ENCODE measurements at places on chromosomes 2 and 18. TPM values are rescaled to one million over a fixed set of nuclear protein-coding genes. Genes with fewer than 3 reads are reported as not detected.

The SYT4 gene
- not detected for total RNA-seq

The AGXT gene
- not detected for total RNA-seq

The HOXD11 gene
- total RNA-seq, result not detected

The INPP5D gene
- total RNA-seq, result 70.7 TPM

The DLX1 gene
- not detected for total RNA-seq

The WNT6 gene
- not detected for total RNA-seq

The RNMT gene
- 65.3 TPM for total RNA-seq

The NDC80 gene
- 117 TPM for total RNA-seq

The NGEF gene
- 0.23 TPM for total RNA-seq

The KCTD18 gene
- total RNA-seq, result 4.4 TPM
